Endothelial cell of umbilical vein (primary cell): ENCODE measurements at places on chromosomes 5 and 9. TPM values are rescaled to one million over a fixed set of nuclear protein-coding genes. Genes with fewer than 3 reads are reported as not detected.

DNA sequence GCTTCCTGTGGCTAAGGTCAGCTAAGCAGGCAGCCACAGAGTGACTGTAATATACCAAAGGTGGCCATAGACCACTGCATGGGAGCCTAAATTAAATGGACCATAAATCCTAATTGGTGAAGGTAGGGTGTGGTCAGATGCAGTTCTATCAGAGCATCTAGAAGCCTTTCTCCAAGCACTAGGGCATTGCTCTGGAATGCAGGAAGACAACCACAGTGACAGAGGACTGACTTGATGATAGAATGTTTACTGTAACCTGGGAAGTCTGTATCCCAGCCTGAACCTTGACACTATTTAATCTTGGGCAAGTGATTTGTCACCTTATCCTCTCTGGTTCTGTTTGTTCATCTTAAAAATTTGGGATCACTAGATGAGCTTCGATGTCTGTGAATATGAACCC lies 2.3 kb downstream of the FBXO38 start:
- no peak overlapping the region for H3K4me3 ChIP-seq
- peaks cover 47% of the 10 kb centered on the region for H3K4me1 ChIP-seq
- no peak for DNase-seq

MED10 gene
- total RNA-seq: 55.6 and 57.8 TPM in 2 replicates

DNA sequence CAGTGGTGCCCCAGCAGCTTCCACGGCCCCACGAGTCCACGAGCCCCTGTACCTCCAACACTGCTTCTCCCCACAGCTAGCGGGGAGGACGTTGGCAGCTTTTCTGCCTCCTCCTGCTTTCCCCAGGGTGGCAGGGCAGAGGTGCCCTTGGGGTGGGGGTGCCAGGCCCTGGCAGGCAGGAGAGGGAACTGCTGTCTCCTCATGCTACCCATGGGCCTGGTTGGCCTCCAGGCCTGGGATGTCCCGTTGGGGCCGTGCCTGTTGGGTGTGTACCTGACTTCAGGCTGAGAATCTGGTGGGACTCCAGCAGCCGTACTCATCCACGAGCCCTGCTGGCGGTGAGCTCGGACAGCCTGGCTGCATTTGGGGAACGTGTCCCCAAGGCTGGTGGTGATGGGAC lies 27.3 kb downstream of the RXRA start:
- no peaks in the 10 kb centered on the region for H3K27me3 ChIP-seq
- no peak overlapping the region for H3K4me3 ChIP-seq
- no peak overlapping the region for H3K27ac ChIP-seq

SLC34A3 gene
- total RNA-seq: not detected in 2 replicates

NEUROG1 gene
- total RNA-seq: not detected in 2 replicates

FOXD4L6 gene
- total RNA-seq: 0.35 TPM in 1 of 2 replicates, not detected in the other

SIMC1 gene
- 16.2 and 16.4 TPM in 2 replicates for total RNA-seq

DNA sequence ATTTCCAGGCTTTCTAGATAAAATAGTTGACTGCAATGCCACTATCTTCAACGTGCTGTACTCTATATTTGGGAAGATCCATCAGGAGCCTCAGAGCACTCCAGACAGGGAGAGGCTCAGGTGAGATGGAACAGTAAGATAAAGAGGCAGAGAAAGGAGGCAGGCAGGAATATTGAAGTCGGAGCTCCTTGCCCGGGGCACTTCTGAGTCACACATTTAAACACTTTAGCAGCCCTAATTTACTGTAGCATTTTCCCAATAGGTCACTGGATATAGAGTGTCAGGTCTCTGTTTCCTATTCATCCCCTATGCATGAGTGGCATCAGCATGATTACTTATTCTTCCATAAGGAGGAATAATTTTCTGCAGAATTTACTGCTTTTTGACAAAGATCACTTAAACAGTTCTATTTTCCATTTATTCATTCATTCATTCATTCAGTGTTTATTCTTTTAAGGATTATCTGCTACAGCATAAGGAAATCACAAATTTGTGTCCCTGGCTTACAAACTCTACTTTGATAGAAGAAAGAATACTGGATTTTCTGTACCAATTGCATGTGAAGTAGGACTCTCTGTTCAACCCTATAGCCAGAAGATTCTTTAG lies 170.7 kb downstream of the MAPKAP1 start:
- no peak overlapping the region for H3K4me3 ChIP-seq
- H3K36me3 ChIP-seq: no peaks in the 10 kb centered on the region
- DNase-seq: no peak

RFK gene
- 32.9 and 39.7 TPM in 2 replicates for total RNA-seq

DNA sequence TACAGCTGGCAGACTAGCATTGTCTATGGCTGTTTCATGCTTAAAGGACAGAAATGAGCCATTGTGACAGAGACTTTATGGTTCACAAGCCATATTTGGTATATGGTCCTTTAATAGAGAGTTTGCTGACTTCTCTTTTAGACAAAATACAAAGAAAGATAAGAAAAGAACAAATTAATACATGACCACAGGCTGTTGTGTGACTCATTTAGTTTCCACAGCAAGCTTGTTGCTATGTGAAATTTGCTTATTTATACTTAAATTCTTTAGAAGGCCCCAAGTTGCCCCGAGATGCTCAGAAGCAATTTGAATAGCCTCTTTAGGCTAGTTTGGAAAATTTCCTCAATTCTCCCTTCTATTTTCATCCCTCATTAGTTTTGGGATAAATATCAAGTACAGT lies 315.3 kb upstream of the RPS23 start:
- H3K4me1 ChIP-seq: no peaks in the 10 kb centered on the region
- no peak overlapping the region for H3K27ac ChIP-seq
- H3K4me3 ChIP-seq: no peak overlapping the region
- no peaks in the 10 kb centered on the region for H3K36me3 ChIP-seq
- no peak for DNase-seq

EGFLAM gene
- total RNA-seq: 1.6 and 2.7 TPM in 2 replicates

DNA sequence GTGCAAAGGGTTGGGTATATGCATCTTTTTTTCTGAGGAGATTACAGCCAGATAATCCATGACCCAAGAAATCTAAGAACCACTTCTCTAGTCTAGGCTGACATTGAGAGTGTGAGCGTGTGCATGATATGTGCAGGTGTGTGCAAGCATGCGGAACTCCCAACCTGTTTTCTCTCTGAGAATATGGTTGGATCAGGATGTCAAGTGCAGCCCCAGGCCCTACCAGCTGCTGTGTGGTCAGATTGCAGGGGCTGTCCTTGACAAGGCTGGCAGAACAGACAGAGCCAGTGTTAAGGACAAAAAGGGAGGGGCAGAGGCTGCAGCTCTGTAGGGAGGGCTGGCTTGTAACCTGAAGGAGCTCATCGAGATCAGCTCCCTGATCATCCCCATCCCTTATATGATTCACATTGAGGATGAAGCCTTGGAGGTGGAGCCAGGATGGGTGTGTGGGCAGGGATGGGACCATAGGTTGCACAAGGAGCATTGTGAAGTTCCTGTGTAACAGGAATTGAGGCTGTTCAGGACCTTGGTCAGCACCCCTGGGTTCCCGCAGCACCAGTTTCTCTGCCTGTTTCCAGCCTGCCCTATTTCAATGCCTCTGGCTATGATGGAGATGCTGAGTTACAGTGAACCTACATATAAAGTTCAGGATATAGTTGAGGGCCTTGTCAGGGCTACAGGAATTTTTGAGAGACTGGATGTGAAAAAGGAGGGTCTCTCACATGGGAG lies 52.6 kb upstream of the ARAP3 start:
- peaks cover 11% of the 10 kb centered on the region for H3K27me3 ChIP-seq
- peak; percentile 47 for DNase-seq
- H3K27ac ChIP-seq: no peak overlapping the region

DNA sequence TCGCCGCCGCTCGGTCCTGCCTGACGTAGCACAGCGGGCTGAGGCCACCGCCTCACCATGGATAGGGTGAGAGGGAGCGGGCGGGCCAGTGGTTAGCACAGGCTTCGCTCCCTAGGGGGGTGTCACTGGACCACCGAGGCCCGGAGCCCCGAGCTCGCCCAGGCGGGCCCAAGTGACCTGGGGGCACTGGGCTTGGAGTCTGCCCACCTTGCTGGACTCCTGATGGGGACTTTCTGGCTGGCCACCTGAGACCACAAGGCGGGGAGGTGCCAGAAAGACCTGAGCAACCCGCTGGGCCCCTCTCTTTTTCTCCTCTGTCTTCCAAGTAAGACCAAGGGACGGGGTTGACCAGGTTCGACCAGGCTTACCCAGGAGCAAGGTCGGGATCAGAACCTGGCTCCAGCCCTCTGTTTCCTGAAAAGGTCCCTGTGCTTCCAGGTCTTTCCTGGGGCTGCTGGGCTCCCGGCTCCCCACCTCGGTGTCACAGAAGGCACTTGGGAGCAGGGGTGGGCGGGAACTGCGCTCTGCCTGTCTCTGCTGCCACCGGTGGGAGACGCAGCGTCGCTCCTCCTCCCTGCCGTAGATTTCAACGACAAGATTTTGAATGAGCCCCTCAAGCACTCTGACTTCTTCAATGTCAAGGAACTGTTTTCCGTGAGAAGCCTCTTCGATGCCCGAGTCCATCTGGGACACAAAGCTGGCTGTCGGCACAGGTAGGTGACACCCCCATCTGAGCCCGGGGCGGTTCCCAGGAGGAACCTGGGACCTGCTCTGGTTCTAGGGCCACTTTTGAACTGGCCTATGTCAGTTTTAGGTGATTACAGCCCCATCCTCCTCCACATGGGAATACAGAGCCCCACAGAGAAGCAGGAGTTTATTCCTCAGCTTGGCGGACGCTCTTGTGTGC lies 1.0 kb downstream of the MRPS2 start:
- H3K36me3 ChIP-seq: peaks cover 2% of the 10 kb centered on the region
- peaks cover 14% of the 10 kb centered on the region for H3K4me1 ChIP-seq
- peak overlapping the region; percentile 92 for H3K4me3 ChIP-seq

GRCh38 chr9:115951977-115952376 lies 201.6 kb upstream of the PAPPA start:
- DNase-seq: no peak
- H3K36me3 ChIP-seq: no peaks in the 10 kb centered on the region
- no peak overlapping the region for H3K27ac ChIP-seq

GRCh38 chr5:176466245-176466871 lies 18.2 kb downstream of the FAF2 start:
- H3K4me3 ChIP-seq: no peak overlapping the region
- no peak overlapping the region for H3K27ac ChIP-seq
- H3K36me3 ChIP-seq: no peaks in the 10 kb centered on the region
- H3K4me1 ChIP-seq: no peaks in the 10 kb centered on the region

ARHGEF28 gene
- total RNA-seq: 108 and 116 TPM in 2 replicates

CXCL14 gene
- total RNA-seq: not detected in 2 replicates

DNA sequence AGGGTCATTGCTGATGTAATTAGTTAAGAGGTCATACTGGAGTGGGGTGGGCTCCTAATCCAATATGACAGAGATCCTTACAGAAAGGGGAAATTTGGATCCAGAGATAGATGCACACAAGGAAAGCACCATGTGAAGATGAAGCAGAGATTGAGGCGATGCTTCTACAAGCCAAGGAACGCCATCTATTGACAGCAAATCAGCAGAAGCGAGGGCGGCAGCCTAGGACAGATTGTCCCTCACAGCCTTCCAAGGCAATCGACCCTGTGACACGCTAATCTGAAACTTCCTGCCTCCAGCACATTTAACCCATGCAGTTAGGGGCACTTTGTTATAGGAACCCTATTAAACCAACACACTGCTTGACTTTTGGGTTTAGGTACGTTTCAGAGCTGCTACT lies 285.1 kb upstream of the DAP start:
- no peaks in the 10 kb centered on the region for H3K36me3 ChIP-seq
